ENCODE measurements at places on chromosomes 7 and 10.

GRCh38 chr7:142809671-142810070 is 38.9 kb downstream of the PRSS2 start:
- no peak for DNase-seq

DNA sequence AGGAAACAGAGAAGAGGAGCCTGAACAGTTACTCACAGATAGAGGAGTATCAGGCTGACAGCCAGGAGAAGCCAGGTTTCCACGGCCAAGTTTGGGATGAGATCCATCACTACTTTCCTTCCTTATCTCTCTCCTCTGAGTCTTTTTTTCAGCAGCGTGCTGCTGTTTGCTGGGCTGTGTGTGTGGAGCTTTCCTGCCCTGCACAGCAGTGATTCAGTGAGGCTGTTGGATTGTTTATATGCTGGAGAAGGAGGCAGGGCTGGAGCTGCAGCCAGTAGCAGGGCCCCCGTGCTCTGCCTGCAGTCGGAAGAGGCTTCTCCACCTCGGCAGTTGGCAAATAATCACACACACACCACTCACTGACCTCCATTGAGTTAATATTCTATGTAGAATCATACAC is at the start of gene CYP3A7:
CYP3A7 (minus strand) TSS at position 210 of the 400 bp plus-strand sequence; CDS start at position 107, 103 bp downstream.
- no peak for DNase-seq

DNA sequence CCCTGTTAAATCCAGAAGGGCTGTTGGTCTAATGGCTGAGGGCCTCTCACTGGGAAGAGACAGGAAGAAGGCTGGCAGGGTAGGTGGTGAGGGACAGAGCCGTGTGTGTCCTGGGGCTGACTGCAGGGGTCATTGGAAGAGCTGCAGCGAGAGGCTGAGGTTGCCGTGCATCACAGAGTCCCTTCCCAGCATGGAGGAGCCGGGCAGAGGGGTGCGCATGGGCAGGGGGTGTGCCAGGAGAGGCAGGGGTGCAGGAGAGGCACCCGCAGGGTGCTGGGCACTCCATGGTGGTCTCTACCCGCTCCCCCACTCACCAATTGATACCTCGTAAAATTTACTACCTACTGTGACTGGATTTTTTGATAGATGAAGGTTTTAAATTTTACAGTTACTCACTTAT is 124.3 kb downstream of the ACTR3B start:
- DNase-seq, result no peak

- no peak for DNase-seq
Measured at GRCh38 chr10:105949721-105950120, 1214.8 kb downstream of the SORCS1 start.

- DNase-seq, result no peak
Measured at GRCh38 chr7:99733448-99733847, 1.5 kb downstream of the CYP3A7 start.

GRCh38 chr10:118850418-118851061 is 95.8 kb upstream of the CACUL1 start:
- peak; percentile 58 for DNase-seq

- no peak for DNase-seq
Measured at GRCh38 chr7:73649576-73649975, 18.1 kb upstream of the VPS37D start.

DNA sequence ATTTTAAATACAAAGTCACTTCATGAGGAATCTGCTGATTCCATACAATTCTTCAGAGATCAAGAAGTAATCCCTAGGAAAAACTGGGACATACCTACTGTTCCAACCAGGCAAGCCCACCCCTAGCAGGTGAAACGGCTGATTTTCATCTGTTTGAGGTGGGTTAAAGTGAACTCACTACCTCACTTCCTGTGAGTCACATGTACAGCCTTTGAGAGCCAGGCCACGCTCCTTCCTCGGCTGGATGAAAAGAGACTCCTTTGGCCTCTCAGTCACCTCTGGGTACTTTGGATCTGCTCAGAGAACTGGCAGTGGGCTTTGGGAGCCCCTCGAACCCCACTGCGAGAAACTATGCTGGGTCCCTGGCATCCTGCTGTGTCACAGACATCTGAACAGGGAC is 68.2 kb downstream of the CHST15 start:
- no peak for DNase-seq

- peak; percentile 24 for DNase-seq
Measured at GRCh38 chr10:88565072-88565471, 18.0 kb downstream of the RNLS start.

DNA sequence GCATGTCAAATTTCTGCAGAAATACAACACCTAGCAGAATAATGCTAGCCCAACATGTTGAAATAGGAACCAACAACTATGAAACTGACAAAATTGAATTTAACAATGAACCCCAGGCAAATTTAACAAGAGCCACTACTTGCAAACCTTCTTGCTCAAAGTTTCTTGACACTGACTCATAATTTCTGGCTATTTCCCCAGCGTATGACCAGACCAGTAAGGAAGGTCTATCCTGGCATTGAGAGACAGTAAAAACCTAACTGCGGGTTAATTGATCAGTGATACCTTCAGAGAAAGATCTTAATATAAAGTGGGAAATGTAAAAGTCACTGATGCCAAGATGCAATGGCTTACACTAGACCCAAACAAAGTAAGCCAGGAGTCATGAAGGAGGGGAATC is 510.1 kb downstream of the ARL4A start:
- no peak for DNase-seq

DNA sequence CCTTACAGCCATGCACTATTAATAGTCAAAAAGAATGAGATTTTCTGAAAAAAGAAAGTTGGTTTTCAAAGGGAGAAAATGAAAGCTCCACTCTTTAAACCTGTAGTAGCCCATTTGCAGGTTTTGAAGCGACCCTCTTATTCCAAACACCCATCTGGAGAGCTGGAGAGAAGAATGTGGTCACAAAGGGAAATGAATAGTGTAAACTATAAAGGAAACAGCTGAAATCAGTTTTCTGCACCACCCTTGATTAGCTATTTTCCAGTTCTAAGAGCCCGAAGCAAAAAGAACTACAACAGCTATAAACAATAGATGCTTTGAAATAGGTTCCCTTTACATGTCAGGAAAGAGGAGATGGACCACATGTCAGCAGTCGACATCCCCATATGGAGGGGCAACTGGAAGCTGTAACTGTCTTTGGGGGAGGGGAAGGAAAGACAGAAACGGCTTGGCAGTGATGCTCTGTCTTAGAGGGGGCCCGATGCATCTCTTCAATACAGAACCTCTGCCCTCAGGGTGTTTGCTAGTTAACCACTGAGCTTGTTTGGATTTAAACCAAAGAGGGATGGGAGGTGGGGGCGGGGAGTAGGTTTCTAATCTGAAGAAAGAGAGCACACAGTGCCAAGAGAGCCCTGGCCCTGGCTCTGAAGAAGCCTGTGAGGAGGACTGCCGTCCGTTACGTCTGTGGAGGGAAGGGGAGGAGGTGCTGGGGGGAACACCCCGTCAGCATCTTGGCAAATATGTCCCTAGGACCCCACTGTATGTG is 55.3 kb downstream of the CPVL start:
- peak; percentile 21 for DNase-seq

DNA sequence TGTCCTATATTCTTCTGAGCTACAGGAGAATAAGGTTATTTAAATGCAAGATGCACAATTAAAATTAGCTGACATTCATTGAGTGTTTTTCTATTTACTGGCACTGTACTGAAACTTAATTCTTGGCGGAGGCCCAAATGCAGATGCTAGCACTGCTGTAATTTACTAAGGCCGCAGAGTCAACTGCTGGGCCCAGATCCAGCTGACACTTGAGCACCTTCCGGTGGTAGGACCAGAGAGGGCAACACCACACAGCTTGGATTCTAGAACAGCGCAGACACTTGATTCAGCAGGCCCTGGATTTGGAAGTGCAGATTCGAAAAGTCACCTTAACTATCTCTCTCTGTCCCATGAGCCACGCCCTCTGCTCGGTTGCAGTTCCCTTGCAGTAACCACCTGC is 228.6 kb upstream of the TMEM72 start:
- DNase-seq, result no peak

- DNase-seq, result no peak
Measured at GRCh38 chr7:84614821-84615501, 420.4 kb upstream of the SEMA3A start.

GRCh38 chr10:97574374-97575126 is 2.0 kb downstream of the ANKRD2 start:
- no peak for DNase-seq

DNA sequence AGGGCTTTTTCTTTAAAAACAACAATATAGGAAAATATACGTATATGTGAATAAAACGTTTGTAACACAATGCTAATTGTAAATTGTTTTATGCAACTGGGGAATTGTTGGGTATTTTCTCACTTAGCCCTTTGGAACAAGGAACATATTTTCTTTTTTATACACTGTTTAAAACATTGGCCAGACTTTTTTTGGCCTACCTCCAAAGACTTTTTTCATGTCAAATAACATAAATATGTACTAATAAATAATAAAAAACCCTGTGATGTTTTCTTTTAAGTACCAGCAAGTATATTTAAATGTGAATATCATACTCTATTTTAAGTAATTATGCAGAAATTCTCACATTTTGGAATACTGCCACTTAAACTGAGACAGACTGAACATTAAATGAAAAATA is 15.7 kb downstream of the TMEM106B start:
- no peak for DNase-seq

DNA sequence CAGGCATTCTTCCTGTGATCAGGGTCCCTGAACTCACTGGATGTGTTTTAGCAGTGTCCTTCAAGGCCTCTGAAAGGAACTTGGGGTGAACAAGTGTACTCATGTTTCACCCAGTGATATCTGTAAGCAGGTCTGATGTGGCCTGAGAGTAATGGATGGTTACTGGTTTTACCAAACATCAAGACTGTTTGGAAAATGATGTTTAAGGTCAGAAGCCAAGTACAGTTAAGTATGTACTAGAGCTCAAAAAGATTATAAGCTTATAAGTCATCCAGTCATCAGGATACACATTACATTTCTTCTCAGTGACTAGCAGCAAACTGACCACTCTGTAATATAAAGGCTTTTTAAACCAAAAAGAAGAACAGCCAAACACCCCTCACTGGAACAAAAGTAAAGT is 79.8 kb upstream of the PTN start:
- DNase-seq, result no peak

- DNase-seq, result peak; percentile 31
Measured at GRCh38 chr10:73717556-73717955, 19.6 kb upstream of the AGAP5 start.

DNA sequence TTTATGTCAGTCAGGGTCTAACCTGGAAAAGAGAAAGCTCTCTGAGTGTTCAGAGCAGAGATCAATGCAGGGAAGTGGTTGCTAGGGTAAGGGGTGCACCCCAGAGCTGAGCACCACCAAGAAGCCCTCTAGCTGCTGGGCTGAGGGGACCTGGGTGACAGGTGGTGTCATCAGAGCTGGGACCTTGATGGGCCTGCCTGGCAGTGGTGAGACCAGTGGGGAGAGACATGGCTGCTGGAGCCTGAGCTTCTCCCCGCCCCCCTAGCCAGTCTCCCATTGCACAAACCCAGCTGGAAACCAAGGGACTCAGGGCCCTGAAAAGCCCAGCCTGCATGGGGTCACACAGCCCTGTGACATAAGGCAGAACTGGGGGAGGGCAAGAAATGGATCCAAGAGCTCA is 49.1 kb upstream of the OSBPL3 start:
- DNase-seq, result no peak

DNA sequence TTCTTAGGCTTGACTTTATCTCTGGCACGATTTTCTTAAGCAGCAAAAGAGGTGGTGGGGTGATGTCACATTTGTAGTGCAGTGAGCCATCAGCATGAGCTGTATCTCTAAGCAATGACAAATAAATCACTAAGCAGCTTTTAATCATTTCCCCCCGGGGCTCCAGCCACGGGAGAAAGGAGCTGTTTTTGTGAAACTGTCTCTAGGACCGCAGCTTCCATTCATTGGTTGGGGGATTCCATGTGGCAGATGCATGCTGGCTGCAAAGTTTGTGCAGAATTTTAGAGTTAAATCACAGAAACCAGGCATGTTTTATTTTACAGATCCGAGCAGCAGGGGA is 464 bp downstream of the KIAA1217 start:
- DNase-seq, result peak; percentile 39

- no peak for DNase-seq
Measured at GRCh38 chr7:148290538-148290937, 300.0 kb upstream of the C7orf33 start.

GRCh38 chr7:31337002-31337565 is 3.4 kb downstream of the NEUROD6 start:
- no peak for DNase-seq

DNA sequence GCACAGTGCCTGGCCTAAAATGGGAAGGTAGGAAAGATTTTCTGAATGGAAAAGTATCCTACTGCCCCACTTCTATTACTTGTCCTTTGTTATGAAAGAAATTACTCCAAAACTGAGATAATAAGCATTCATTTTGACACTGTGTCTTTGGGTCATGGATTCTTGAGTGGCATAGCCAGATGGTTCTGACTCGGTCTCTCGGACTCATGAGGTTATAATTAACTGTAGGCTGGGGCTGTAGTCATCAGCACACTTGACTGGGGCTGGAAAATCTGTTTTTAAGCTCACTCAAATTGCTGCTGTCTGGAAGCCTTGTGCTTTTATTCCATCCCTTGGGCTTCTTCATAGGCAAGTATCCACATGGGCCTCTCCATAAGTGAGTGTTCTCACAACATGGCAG is 160.5 kb downstream of the VTI1A start:
- DNase-seq, result no peak

DNA sequence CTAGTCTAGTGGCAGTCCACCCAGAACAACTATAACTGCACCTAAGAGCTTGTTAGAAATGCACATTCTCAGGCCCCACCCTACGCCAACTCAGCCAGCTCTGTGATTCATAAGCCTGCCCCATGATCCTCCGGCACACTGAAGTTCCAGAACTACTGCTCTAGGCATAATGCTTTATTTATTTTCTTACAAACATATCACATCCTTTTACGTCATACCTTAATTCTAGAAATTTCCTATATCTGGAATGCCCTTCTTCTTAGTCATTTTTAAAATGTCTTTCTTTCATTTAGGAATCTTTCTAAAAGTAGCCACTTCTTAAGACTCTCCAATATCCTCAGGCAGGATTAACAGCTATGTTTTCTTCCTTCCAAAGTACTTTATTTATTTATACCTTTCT is 480.1 kb downstream of the INHBA start:
- DNase-seq, result no peak

DNA sequence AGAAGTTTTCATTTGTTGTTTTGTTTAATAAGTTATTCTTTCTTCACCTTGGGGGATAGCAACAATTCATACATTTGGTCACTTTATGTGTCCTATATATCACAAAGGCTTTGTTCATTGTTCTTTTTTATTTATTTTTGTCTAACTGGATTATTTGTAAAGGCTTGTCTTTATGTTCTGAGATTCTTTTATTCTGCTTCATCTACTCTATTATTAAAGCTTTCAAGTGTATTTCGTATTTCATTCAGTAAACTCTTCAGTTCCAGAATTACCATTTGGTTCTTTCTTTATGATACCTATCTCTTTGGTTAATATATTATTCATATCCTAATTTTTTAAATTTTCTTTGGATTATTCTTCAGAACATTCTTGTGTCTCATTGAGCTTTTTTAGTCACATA is 942.9 kb downstream of the ANKRD7 start:
- DNase-seq, result no peak

DNA sequence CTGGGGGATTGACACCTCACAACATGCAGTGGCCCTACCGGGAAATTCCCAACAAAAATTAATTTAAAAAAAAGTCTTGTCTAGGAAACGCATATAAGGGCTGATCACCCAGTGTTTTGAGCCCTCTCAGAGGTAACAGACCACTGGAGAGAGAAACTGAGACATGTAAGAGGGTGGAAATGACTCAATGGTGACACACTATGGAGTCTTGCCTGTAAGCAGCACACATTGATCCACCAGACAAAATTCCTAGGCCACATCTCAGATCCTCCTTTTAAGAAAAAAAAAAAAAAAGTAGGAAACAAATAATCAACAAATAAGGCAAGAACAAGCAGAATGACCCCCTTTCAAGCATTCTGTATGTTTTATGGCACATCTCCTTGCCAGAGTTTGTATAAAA is 296.2 kb downstream of the MAGI2 start:
- no peak for DNase-seq
